ENCODE measurements at places on chromosomes 4 and X.
A peak's percentile ranks its signal among the peaks of the same experiment; 100 is the strongest.

- DNase-seq: no peak
Measured at GRCh38 chr4:161252520-161253141, 911.2 kb downstream of the FSTL5 start.

- no peak for DNase-seq
Measured at GRCh38 chr4:173505924-173506518, 24.0 kb downstream of the HAND2 start.

- DNase-seq: no peak
Measured at GRCh38 chr4:157014621-157015591, 43.3 kb upstream of the PDGFC start.

GRCh38 chrX:53474707-53475106 is 40.5 kb upstream of the HSD17B10 start:
- no peak for DNase-seq

- no peak for DNase-seq
Measured at GRCh38 chr4:7924163-7924562, 15.5 kb downstream of the AFAP1 start.

DNA sequence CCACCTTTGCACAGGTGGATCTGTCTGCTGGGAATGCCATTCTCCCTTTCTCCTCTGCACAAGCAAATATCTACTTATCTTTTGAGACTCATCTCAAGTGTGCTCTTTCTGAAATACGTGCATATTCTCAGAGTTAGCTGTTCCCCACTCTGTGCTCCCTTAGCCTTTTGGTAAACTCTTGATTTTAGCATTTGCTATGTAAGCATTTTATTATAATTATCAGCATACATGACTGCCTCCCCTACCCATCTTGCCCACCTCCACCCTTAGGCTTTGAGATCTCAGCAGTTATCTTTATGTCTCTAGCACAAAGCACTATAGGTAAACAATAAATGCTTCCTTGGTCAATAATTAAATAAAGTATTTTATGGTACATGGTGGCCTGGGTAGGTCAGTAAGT is 11.5 kb downstream of the DRP2 start:
- DNase-seq: no peak

GRCh38 chrX:68570598-68570997 is 71.7 kb downstream of the YIPF6 start:
- DNase-seq: no peak

DNA sequence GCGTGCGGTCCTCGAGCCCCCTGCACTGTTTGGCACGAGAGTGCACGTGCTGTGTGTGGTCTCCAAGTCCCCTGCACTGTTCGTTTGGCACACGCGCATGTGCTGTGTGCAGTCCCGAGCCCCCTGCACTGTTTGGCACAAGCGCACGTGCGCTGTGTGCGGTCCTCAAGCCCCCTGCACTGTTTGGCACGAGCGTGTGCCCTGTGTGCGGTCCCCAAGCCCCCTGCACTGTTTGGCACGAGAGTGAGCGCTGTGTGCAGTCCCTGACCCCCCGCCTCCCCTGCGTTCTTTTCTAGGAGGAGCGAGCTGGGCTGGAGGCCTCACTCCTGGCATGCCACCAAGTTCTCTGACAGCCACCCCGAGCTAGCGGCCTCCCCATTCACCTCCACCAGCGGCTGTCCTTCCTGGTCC is 76.5 kb upstream of the CLDN34 start:
- no peak for DNase-seq

GRCh38 chrX:4382273-4382672 is 668.8 kb upstream of the PRKX start:
- DNase-seq: no peak

GRCh38 chrX:19174401-19175025 is 52.2 kb upstream of the ADGRG2 start:
- DNase-seq: no peak

- DNase-seq: peak; percentile 60
Measured at GRCh38 chr4:1748465-1748995, 27.2 kb downstream of the TACC3 start.

DNA sequence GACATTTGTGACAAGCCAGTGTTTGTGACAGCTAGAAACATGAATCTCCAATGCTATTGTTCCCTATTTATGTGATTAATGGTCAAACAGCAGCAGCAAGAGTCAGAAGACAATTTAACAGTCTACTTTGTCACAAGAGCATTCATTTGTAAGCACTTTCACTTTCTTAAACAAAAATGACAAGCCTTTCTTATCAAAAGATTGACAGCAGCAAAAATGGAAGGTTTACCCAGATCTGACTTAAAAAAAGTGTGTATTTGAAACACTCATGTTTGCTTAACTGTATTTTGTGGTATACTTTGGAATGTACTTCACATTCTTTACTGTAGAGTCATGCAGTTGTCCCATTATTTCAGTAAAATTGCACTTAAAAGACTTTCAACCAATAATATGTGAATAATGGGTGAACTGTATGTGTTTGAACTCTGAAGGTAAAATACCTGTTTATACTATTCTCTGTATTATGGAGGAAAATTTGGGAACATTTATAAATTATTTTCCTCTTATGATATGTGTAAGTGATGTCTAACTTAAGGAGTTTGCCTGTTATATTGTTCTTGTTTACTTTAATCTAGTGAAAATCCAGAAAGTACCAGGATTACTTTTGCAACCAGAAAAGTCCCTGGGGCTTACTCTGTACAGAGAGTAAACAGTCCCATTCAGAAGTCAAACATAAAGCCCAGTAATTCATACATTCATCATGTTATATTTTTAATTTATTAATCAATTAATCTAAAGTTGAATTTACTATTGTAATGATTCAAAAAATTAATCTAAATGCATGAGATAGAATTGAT is 314.9 kb upstream of the TRAM1L1 start:
- no peak for DNase-seq

GRCh38 chrX:115392871-115393270 is 103.4 kb downstream of the LUZP4 start:
- no peak for DNase-seq

Measured in stimulated activated CD4-positive, alpha-beta T cell treated with anti-CD3 and anti-CD28 coated beads, Interleukin-2, amount 100 ng/mL, for 4 hours (primary cell).